ENCODE measurements at places on chromosomes 7 and 10. TPM values are rescaled to one million over a fixed set of nuclear protein-coding genes. Genes with fewer than 3 reads are reported as not detected.

DNA sequence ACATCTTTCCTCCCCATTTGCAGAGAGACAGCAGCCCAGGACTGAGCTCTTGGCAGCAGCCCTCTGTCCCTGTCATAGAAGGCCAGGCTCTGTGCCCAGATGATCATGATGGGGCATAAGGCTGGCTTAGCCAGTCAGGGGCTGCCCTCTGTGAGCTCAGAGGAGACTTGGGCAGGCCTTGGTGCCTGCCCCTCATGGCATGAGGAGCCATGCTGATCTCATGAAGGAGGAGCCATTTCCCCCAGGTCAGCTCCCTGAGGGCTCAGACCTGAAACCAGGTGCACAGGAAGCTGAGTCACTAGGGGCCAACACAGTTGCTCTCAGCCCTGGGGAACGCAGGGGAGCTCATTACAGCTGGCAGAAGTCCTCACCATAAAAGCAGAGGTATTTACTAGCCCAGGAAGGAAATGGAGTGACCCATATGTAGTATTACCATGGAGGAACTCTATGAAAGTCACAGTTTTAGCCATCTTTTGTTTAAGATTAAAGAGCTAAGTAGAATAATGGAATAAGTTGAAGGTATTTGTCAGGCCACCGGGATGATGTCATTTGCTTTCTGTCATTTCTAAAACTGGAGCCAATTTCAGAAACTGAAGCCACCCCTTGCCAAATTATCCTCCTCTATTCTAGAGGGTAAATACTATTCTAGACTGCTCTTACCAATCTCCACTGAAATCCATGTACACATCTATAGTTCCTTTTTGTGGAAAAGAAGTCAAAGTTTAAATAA is 362.4 kb upstream of the ZNF32 start:
- DNase-seq = no peak
- H3K4me1 ChIP-seq = no peaks in the 10 kb centered on the region
- peaks cover 15% of the 10 kb centered on the region for H3K27me3 ChIP-seq
- H3K27ac ChIP-seq = no peak overlapping the region
- H3K4me3 ChIP-seq = no peak overlapping the region

CTNNA3 gene
- not detected for total RNA-seq

DNA sequence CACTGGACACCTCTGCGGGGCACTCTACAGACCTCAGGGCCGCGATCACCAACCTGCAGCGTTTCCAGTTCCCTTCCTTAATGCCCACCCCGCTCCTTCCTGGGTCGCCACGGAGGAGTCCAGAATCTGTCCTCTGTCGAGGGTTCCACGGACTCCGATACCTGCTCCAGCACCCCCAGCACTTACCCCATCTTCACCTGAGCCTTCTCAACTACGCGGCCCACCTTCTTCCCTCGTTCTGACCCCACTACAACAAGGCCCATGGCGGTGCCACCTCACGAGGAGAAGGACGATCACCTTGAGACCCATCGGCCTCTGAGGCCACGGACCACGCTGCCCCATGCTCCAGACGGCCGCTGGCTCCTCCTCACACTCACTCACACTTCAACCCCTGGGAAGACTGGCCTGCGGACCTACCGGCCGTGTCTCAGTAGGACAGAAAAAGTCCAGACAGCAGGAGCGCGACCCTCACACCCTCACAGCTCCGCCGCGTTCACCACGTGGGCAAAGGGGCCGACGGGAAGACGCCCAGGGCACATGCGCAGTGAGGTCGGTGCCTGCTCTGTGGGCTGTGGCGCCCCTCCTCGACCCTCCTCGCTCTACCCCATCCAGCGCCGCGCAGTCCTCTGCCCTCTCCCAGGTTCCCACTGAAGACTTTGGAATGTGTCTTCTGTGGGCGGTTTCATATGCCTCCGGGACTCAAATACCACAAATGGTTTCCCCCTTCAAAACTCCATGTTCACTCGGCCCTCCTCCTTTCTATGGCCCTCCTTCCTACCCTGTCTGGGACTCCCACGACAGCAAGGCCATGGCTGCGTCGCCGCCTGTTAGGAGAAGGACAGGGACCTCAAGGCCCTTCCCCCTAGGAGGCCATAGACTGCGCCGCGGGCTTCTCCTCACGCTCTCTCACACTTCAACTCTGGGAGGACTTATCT is 193.9 kb upstream of the PHF14 start:
- no peaks in the 10 kb centered on the region for H3K4me1 ChIP-seq
- no peak for DNase-seq
- H3K27ac ChIP-seq = no peak overlapping the region
- no peaks in the 10 kb centered on the region for H3K27me3 ChIP-seq

DNA sequence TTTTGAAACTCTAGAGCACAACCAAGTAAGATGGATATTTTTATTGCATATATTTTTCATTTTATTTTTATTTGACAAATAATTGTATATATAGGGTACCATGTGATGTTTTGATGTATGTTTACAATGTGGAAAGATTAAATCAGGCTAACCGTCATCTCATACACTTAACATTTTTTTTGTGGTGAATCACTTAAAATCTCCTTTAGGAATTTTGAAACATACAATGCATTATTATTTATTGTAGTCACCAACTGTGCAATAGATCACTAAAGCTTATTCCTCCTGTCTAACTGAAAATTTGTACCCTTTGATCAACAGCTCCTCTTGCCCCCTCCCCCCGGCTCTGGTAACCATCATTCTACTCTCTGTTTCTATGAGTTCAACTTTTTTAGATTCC is 77.2 kb downstream of the DNAH11 start:
- H3K4me1 ChIP-seq = no peaks in the 10 kb centered on the region
- DNase-seq = no peak
- no peaks in the 10 kb centered on the region for H3K27me3 ChIP-seq
- no peak overlapping the region for H3K4me3 ChIP-seq
- H3K27ac ChIP-seq = no peak overlapping the region

IFIT1B gene
- total RNA-seq = not detected

GRCh38 chr10:45058580-45058979 is 57.9 kb downstream of the ZNF22 start:
- no peaks in the 10 kb centered on the region for H3K4me1 ChIP-seq
- no peak for DNase-seq
- no peak overlapping the region for H3K27ac ChIP-seq
- no peak overlapping the region for H3K4me3 ChIP-seq
- H3K36me3 ChIP-seq = no peaks in the 10 kb centered on the region
- no peaks in the 10 kb centered on the region for H3K27me3 ChIP-seq

- no peaks in the 10 kb centered on the region for H3K27me3 ChIP-seq
- no peaks in the 10 kb centered on the region for H3K36me3 ChIP-seq
- no peak for DNase-seq
- no peak overlapping the region for H3K27ac ChIP-seq
Measured at GRCh38 chr10:83222832-83223742, 916.2 kb upstream of the GHITM start.

- H3K27ac ChIP-seq = no peak overlapping the region
- DNase-seq = no peak
- no peaks in the 10 kb centered on the region for H3K27me3 ChIP-seq
- H3K4me1 ChIP-seq = peaks cover 24% of the 10 kb centered on the region
- H3K36me3 ChIP-seq = no peaks in the 10 kb centered on the region
- H3K4me3 ChIP-seq = no peak overlapping the region
Measured at GRCh38 chr7:123715799-123716198, 33.0 kb downstream of the WASL start.

- peak overlapping the region; percentile 85 for H3K4me3 ChIP-seq
- no peak for DNase-seq
- peaks cover 39% of the 10 kb centered on the region for H3K4me1 ChIP-seq
Measured at GRCh38 chr7:149027055-149027454, 1.2 kb downstream of the PDIA4 start.

DNA sequence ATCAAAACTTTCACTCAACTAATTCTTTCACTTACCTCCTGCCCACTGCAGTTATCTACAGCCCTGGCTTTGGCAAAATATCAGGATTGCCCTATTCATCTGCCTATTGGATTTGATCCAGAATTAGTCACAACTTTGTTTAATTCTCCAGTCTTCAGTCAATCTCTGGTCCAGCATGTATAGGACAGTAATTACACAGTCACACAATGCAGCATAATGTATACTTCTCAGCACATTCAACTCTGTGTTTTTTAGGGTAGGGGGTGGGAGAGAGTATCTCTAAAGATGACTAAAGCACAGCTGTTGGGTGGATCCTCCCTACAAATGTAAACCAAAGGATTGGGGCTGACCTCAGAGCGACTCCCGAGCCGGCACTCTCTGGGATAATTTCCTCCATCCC is 17.7 kb upstream of the NRP1 start:
- DNase-seq = no peak
- no peak overlapping the region for H3K27ac ChIP-seq
- no peak overlapping the region for H3K4me3 ChIP-seq
- H3K27me3 ChIP-seq = peaks cover 11% of the 10 kb centered on the region
- no peaks in the 10 kb centered on the region for H3K36me3 ChIP-seq
- no peaks in the 10 kb centered on the region for H3K4me1 ChIP-seq

- no peak overlapping the region for H3K4me3 ChIP-seq
- H3K27ac ChIP-seq = no peak overlapping the region
- no peaks in the 10 kb centered on the region for H3K27me3 ChIP-seq
- no peaks in the 10 kb centered on the region for H3K4me1 ChIP-seq
- DNase-seq = no peak
Measured at GRCh38 chr10:79186486-79187120, 117.8 kb downstream of the ZMIZ1 start.

DNA sequence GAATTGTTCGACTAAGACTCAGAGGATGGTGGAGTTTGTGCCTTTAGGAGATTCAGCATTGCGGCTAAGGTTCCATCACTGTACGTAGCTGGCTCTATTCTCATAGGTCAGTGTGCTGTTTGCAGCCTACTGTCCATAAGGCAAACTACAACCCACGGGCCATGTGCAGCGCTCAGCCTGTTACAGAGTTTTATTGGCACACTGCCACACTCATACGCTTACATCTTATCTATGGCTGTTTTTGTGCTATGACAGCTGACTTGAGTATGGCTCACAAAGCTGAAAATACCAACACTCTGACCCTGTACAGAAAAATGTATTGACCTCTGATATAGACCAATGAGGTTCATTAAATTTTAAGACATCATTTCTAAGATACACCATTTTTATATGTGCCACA is 114.5 kb downstream of the ARID5B start:
- no peak overlapping the region for H3K4me3 ChIP-seq
- H3K36me3 ChIP-seq = no peaks in the 10 kb centered on the region
- no peak for DNase-seq
- H3K4me1 ChIP-seq = no peaks in the 10 kb centered on the region
- H3K27me3 ChIP-seq = no peaks in the 10 kb centered on the region

- H3K4me3 ChIP-seq = no peak overlapping the region
- H3K4me1 ChIP-seq = no peaks in the 10 kb centered on the region
- H3K36me3 ChIP-seq = no peaks in the 10 kb centered on the region
- H3K27me3 ChIP-seq = no peaks in the 10 kb centered on the region
Measured at GRCh38 chr7:135690566-135690965, 28.3 kb downstream of the STMP1 start.

DNA sequence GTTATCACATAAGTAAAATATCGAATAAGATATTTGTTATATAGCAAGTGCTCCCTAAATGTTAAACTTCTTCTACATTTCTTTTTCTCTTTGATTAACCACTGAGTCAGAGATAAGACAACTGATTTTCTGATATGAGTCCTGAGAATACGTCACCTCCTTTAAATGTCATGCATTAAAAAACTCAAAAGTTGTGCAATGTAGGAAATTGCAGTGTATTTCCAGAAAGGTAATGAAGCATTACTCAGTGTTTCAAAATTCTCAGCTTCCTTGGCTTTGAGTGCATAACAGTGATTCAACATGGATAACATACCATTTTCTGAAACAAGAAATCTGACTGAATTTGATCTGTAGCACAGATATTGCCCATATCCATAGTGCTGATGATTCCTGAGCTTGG is 155.8 kb downstream of the BMPER start:
- no peaks in the 10 kb centered on the region for H3K36me3 ChIP-seq
- no peaks in the 10 kb centered on the region for H3K4me1 ChIP-seq
- no peaks in the 10 kb centered on the region for H3K27me3 ChIP-seq
- no peak overlapping the region for H3K4me3 ChIP-seq
- H3K27ac ChIP-seq = no peak overlapping the region

GRCh38 chr7:155665957-155666287 is 21.5 kb downstream of the RBM33 start:
- DNase-seq = no peak
- H3K27ac ChIP-seq = no peak overlapping the region
- H3K36me3 ChIP-seq = peaks cover 31% of the 10 kb centered on the region

DNA sequence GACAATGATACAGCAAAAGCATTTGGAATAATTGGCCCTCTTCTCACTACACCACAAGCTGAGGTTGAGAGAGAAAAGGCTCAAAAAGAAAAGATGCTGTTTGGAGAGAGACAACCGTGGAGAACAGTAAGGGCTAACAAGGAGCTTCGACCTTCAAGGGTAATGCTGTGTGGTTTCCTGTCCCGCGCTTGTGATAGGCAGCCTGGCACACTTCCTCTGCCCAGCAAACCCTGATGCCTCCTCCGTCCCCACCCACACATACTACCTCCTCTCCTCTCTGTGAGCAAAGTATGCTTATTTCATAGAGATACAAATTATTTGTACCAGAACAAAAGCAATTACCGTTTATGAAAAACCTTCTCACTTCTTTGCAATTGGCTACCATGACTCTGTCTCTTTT is 755.4 kb downstream of the KCNMA1 start:
- no peak overlapping the region for H3K27ac ChIP-seq
- no peaks in the 10 kb centered on the region for H3K4me1 ChIP-seq
- DNase-seq = no peak
- no peaks in the 10 kb centered on the region for H3K27me3 ChIP-seq
- H3K4me3 ChIP-seq = no peak overlapping the region
- no peaks in the 10 kb centered on the region for H3K36me3 ChIP-seq

GRCh38 chr10:125123476-125124114 is 36.8 kb downstream of the CTBP2 start:
- H3K27me3 ChIP-seq = no peaks in the 10 kb centered on the region
- H3K27ac ChIP-seq = no peak overlapping the region
- H3K36me3 ChIP-seq = no peaks in the 10 kb centered on the region
- H3K4me1 ChIP-seq = no peaks in the 10 kb centered on the region
- DNase-seq = no peak
